Mesangial cell (primary cell): ENCODE measurements at places on chromosomes 7 and 10. TPM values are rescaled to one million over a fixed set of nuclear protein-coding genes. Genes with fewer than 3 reads are reported as not detected.

The PCLO gene
- total RNA-seq: 0.98 and 2.7 TPM in 2 replicates

The TAS2R41 gene
- total RNA-seq: not detected in 2 replicates

The ZPBP gene
- not detected in 2 replicates for total RNA-seq

The CRHR2 gene
- total RNA-seq: not detected in 2 replicates

The EGR2 gene
- total RNA-seq: 0.33 and 0.76 TPM in 2 replicates

The SPOCK2 gene
- 17.8 and 103 TPM in 2 replicates for total RNA-seq

The BAG3 gene
- 48.2 and 53.6 TPM in 2 replicates for total RNA-seq

The PRF1 gene
- total RNA-seq: not detected in 2 replicates

The SH2D4B gene
- total RNA-seq: under 0.01 TPM in 1 of 2 replicates, not detected in the other

The DYNC1I1 gene
- total RNA-seq: 0.16 and 0.38 TPM in 2 replicates

The HELLS gene
- 6.5 and 29.5 TPM in 2 replicates for total RNA-seq

The ABCC2 gene
- total RNA-seq: 0.38 and 0.81 TPM in 2 replicates
